ENCODE measurements at places on chromosomes 2 and 18.

- no peak for DNase-seq
Observed at GRCh38 chr2:190149200-190149599, 86.7 kb upstream of the MSTN start.

DNA sequence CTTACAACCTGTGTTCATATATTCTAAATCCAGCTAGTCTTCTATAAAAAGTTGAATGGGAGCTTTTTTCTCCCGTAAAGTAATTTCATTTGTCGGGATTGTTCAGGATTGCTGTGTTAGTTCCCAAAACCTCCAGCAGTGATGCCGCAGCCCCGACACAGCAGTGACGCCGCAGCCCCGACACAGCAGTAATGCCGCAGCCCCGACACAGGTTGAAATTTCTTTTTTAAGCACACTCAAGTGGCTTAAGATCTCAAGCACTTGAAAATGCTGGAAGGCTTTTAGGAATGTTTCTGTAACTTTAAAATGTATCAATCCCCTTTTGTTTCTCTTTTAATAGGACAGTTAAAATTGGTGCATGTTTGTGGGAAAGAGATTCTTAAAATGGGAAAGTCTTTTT lies 145.4 kb downstream of the DCDC2C start:
- DNase-seq = no peak

GRCh38 chr2:233912691-233913423 lies 4.3 kb upstream of the TRPM8 start:
- DNase-seq = peak; percentile 41

- DNase-seq = no peak
Observed at GRCh38 chr2:130135692-130136541, 6.9 kb upstream of the POTEF start.

GRCh38 chr2:150388289-150388625 lies 99.2 kb downstream of the RND3 start:
- DNase-seq = no peak

GRCh38 chr2:20224164-20224715 lies 690 bp downstream of the SDC1 start:
- DNase-seq = no peak

GRCh38 chr2:215522237-215522636 lies 86.4 kb upstream of the FN1 start:
- DNase-seq = no peak

DNA sequence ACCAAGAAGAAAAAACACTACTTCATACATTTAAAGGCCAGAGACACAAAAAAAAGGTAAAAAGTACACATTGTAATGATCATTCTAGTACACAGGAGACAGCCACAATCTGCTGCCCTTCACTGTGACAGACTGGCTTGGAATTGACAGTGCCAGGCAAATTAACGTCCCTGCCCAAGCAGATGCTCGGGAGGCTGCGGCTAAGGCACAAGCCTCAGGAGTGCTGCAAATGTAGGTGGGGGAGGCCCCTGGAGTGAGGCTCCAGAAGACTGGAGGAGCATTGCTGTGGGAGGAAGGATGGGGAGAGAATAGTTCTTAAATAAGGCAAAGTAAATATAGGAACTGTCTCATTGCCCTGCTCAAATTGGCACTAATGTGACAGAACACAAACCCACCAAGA lies 18.6 kb downstream of the ERCC3 start:
- DNase-seq = no peak

GRCh38 chr2:135987441-135987840 lies 2.0 kb upstream of the DARS1 start:
- no peak for DNase-seq

DNA sequence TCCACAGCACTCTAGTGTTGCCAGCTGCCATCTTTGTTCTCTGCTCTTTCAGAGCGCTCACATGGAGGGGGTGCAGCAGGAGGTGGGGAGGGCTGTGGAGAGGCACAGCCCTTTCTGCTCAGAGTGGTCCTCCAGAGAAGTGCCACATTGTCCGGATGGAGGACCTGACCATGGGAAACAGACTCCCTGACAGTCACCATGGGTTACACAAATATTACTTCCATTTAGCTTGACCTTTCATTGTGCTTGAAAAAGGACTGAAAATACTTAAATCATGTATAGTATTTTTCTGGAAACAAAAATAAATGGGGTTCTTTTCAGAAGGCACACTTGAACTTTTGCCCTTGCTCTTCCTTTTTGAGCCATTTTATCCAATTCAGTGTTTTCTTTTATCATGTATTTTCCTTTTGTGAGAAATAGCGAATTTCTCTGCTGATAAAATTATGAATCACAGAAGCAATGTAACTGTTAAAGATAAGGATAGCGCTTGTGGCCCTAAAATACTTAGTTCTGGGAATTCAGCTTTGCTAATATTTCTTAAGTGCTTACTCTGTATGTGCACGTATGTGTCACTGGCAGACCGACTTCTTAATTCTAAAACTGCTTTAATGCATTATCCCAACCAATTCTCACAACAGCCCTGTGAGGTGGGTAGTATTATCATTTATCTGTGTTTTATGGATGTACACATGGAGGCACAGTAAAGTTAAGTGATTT lies 34.2 kb downstream of the SPATS2L start:
- no peak for DNase-seq

DNA sequence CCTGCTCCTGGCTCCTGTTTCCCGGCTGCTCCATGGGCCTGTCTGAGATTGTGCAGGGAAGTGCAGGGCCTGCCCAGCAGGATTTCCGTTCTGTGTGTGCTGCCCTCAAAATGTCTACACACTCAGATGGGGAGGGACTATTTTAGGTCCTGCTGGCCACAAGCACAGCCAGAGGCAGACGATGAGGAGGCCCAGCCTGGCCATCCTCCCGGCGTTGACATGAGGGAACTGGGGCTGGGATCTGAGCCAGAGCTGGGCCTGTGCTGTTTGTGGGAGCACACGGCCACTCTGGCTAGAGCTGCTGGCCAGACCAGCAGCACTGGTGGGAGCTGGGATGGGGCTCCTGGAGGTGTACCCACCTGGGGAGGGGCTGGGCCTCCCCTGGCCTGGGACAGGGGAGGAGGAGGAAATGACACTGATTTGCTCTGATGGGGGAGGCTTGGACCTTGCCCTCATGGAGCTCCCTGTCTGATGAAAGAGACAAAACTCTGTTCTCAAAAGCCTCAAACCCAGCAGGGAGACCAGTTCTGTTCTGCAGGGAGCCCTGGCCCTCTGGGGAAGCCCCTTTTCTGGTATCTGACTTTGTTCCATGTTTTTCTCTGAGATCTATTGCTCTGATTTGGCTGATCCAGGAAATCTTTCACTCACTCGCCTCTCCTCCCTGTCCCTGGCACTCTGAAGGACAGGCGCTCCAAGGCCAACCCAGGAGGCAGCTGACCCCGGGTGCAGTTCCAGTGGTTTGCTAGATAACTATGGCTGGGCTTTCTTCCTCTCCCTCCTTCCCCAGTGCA lies 161.8 kb downstream of the DYSF start:
- peak; percentile 18 for DNase-seq

- DNase-seq = no peak
Observed at GRCh38 chr2:12730265-12730664, 13.5 kb downstream of the TRIB2 start.
